Stimulated activated CD4-positive, alpha-beta T cell treated with anti-CD3 and anti-CD28 coated beads, TNF-alpha, amount 100 ng/mL, for 4 hours (primary cell): ENCODE measurements at places on chromosomes 12 and 14.

- no peak for DNase-seq
Measured at GRCh38 chr14:21093769-21094681, 4.4 kb downstream of the ZNF219 start.

DNA sequence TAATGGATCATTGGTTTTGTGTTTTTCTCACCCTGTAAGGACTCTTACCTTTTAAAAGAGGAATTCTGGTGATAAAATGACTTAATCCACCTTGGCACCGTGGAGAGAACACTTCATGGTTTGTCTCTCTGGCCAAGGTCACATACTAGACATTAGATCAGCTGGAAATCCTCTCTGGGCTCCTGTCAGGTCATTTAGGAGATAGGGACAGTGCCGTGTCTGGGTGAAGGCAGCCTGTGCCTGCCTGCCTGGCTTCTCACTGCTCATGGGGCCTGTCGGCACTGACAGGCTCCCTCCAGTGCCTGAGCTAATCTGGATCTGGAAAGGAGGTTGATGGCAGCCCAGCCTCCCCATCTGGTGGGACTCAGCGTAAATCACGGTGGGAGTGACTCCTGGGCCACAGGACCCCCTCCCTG lies 5.7 kb downstream of the CRADD start:
- DNase-seq, result no peak

- DNase-seq, result no peak
Measured at GRCh38 chr12:126430921-126431320, 1365.7 kb downstream of the AACS start.

DNA sequence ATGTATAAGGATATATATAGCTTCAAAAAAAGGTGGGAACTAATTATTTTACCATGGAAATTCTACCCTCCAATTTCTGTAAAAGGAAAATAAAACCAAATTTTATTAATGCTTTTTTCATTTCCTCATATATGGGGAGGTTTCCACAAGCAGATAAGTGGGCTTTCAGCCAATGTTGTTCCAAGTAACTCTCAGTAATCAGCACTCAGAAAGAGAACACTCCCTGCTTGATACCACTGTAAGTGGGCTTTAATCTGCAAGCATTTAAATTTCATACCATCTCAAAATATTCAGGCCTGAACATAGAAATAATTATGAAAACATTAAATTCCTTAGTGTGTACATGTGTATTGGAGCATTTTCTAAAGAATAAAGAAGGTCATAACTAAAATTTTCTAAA lies 827.6 kb downstream of the C12orf50 start:
- no peak for DNase-seq

- no peak for DNase-seq
Measured at GRCh38 chr14:64671591-64671990, 32.6 kb upstream of the PLEKHG3 start.

- no peak for DNase-seq
Measured at GRCh38 chr12:482061-482460, 22.3 kb downstream of the B4GALNT3 start.

DNA sequence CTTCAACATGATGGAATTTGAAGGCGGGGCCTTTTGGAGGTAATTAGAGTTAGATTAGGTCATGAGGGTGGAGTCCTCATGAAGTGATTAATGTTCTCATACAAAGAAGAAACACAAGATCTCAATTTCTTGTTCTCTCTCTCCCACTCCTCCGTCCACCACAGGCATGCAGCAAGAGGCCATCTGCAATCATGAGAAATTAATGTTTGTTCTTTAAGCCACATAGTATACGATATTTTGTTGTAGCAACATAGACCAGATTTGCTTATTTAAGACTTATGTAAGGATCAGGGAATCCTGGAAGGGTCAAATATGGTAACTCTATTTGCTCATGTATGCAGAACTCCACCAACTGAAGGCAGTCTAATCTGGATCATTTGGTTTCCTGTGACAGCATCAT lies 429.0 kb downstream of the LRIG3 start:
- DNase-seq, result no peak

DNA sequence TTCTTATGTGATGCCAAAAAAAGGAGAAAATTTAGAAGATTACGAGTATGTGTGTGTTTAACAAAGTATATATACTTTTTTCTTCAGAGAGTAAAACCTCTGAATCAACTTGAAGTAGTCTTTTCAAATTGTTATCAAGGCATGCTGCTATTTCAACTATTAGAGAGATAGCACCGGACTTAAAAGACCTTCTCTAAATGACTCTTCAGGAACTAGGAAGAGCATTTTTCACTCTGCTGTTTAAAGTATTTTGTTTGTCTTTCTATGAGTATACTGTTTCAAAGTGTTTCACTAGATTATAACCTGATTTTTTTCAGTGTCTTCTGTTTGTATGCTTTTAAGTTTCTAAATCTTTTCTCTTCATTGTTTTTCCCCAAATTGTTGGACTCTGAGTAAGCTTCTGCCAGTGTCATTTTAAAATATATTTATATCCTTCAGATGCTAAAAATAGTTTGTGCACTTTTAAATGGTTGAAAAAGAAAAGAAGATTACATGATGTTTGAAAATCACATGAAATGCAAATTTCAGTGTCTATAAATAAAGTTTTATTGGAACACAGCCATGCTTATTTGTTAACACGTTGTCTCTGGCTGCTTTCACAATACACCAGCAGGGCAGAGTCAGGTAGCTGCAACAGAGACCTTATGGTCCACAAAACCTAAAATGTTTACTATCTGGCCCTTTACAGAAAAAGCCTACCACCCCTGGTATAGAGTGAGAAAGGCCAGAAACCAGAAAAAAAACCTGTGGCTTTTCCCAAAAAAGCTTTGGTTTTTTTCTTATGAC lies 21.3 kb downstream of the CRADD start:
- DNase-seq, result no peak

DNA sequence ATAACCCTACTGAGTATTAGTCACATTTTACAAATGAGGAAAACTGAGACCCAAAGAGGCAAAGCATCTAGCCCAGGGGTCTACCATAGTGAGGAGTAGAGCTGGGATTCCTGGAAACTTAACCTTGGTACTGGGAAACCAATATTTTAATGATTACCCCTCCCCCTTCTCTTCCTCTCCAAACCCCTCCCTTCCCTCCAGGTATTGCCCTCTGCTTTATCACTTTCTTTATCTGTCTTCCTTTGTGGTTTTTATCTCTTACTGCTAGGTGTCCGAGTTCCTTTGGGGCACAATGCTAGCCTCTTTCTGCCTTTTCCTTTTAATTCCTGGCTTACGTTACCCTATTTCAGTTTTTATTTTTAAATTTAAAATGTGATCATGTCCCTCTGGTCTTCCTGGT lies 2.8 kb downstream of the GABARAPL1 start:
- no peak for DNase-seq

- DNase-seq, result no peak
Measured at GRCh38 chr14:55116246-55117030, 12.6 kb upstream of the LGALS3 start.

GRCh38 chr12:72793796-72794195 lies 521.6 kb downstream of the TRHDE start:
- DNase-seq, result no peak

- no peak for DNase-seq
Measured at GRCh38 chr14:72686101-72686500, 207.8 kb downstream of the DPF3 start.

GRCh38 chr14:54814076-54814475 lies 88.5 kb downstream of the GCH1 start:
- DNase-seq, result no peak

- DNase-seq, result no peak
Measured at GRCh38 chr14:80942191-80942600, 658 bp upstream of the CEP128 start.

DNA sequence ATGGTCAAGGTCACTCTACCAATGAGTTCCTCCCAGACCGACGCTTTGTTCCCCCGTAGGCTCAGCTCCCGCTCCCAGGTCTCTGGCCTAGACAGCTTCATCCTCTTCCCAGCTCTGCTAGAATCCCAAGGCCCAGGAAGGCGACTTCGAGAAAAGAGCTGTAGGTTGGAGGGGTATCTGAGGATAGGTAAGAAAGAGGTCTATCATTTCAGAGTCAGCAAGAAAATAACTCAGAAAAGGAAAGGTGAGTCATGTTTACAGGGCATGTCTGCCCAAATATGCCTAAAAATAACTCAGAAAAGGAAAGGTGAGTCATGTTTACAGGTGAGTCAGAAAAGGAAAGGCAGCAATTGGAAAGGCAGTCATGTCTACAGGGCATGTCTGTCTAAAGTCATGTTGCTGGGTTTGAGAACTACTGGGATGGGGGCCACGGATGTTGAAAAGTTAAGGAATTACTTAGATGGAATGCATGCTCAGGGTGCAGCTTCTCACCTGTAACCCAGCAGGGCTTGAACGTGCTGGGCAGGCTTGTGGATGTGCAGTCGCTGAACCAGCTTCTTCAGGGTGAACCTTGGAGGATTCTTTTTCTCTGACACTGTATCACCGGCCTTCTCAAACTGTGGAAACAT lies 12.2 kb downstream of the TEP1 start:
- DNase-seq, result no peak

GRCh38 chr14:85273099-85273677 lies 256.8 kb upstream of the FLRT2 start:
- no peak for DNase-seq
